Sigmoid colon (tissue), 7 donors: ENCODE measurements at places on chromosomes 1 and 21. TPM values are rescaled to one million over a fixed set of nuclear protein-coding genes. Genes with fewer than 3 reads are reported as not detected.
A peak's percentile ranks its signal among the peaks of the same experiment; 100 is the strongest.

- H3K4me3 ChIP-seq: no peak overlapping the region
- peak; percentile 74 for DNase-seq
- no peaks in the 10 kb centered on the region for H3K27me3 ChIP-seq
- H3K4me1 ChIP-seq: peaks cover 42% of the 10 kb centered on the region
- H3K27ac ChIP-seq: peak overlapping the region; percentile 27
Observed at GRCh38 chr1:64042331-64043100, 160.9 kb upstream of the UBE2U start.

DNA sequence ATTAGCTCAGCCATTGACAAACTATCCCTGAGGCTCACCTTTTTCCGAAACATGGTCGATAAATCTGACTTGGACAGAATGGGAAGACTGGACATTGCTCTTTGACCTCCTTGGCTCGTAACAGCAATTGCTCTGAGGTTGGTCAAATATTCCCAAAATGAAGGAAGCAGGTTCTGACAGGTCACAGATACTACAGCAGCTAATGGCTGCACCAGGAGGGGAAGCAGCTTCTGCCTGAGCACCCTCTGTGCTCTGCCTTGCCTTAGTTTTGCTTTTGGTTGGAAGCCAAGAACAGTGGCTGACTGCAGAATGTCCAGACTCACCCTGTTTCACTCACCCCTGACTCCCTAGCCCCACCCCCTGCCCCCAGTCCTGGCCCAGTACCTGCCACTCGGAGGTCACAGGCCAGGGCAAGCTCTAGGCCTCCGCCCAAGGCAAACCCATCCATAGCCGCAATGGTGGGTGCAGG is 15.4 kb downstream of the ECHDC2 start:
- no peak overlapping the region for H3K4me3 ChIP-seq
- no peaks in the 10 kb centered on the region for H3K27me3 ChIP-seq
- H3K27ac ChIP-seq: no peak overlapping the region
- no peaks in the 10 kb centered on the region for H3K4me1 ChIP-seq

ILDR2 gene
- not detected for polyA plus RNA-seq

PARS2 gene
- 4.9 TPM for polyA plus RNA-seq

DNA sequence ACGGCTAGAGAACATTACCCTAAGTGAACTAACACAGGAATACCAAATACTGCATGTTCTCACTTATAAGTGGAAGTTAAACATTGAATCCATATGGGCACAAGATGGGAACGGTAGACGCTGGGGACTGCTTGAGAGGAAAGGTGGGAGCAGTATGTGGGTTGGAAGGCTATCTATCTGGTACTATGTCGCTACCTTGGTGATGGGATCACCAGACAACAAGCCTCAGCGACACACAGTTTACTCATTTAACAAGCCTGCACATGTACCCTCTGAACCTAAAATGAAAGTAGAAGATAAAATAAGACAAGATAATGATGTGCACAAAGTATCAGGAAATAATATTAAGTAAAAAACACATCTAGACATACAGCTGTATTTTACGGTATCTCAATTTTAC is 819 bp downstream of the PYHIN1 start:
- H3K36me3 ChIP-seq: no peaks in the 10 kb centered on the region
- H3K27ac ChIP-seq: no peak overlapping the region
- H3K4me3 ChIP-seq: no peak overlapping the region
- H3K4me1 ChIP-seq: no peaks in the 10 kb centered on the region
- no peak for DNase-seq

DNA sequence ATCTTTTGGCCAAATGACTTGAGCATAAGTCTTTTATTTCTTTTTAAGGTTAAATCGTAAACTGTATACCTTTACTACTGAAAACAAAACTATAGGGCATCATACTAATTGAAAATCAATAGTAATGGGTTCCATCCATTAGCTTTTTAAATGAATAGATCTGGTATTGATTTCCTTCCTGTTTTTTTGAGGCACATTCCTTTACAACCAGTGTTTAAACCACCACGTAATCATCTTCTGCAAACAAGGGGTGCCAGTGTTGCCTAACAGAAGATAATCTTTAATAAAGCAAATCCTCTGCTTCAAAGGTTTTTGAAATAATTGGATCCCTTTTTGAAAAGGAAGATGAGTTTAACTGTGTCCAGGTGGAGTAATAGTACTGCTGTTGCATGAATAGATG is 48.7 kb upstream of the ANGPTL1 start:
- H3K4me1 ChIP-seq: peaks cover 6% of the 10 kb centered on the region
- no peak overlapping the region for H3K4me3 ChIP-seq
- H3K27me3 ChIP-seq: no peaks in the 10 kb centered on the region
- no peaks in the 10 kb centered on the region for H3K36me3 ChIP-seq

YTHDF2 gene
- 31.2 TPM for polyA plus RNA-seq

FAM43B gene
- polyA plus RNA-seq: 0.29 TPM

LHX8 gene
- polyA plus RNA-seq: not detected

GRCh38 chr1:22139066-22139594 is 3.8 kb downstream of the WNT4 start:
- no peak for DNase-seq
- H3K27me3 ChIP-seq: no peaks in the 10 kb centered on the region
- H3K36me3 ChIP-seq: no peaks in the 10 kb centered on the region
- H3K27ac ChIP-seq: no peak overlapping the region
- H3K4me3 ChIP-seq: no peak overlapping the region
- peaks cover 17% of the 10 kb centered on the region for H3K4me1 ChIP-seq

- peak; percentile 26 for DNase-seq
- H3K27ac ChIP-seq: no peak overlapping the region
- H3K27me3 ChIP-seq: no peaks in the 10 kb centered on the region
Observed at GRCh38 chr1:53644909-53645689, 93.9 kb downstream of the GLIS1 start.

DNA sequence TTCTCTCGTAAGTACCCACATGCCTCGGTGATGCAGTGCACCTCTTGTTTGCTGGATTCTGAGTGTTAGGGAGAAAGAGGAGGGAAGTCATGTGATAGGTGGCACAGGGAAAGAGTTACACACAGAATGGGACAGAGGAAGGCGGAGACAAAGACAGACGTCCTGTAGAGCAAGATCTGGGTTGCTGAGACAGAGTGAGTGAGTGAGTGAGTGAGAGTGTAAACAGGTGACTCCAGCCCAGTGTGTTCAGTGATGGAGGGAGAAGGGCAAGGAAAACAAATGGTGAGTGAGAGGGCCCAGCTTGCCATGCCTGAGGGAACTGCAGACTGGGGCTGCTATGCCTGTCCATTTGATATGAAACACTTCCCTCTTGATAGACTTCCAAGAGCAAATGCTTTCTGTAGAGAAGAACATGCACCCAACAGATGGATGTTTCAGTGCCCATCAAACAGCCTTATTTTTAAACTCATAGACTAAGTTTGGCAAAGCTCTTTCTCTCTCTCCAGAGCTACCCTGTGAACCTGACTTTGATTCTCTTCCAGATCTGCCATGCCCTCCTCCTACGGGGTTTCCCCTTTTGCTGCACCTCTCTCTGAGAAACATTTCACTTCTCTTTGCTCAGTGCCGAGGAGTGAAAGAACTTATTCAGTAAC is 209.9 kb upstream of the COA6 start:
- H3K4me1 ChIP-seq: peaks cover 7% of the 10 kb centered on the region
- H3K27ac ChIP-seq: no peak overlapping the region
- no peaks in the 10 kb centered on the region for H3K36me3 ChIP-seq
- H3K4me3 ChIP-seq: no peak overlapping the region
- no peaks in the 10 kb centered on the region for H3K27me3 ChIP-seq

DNA sequence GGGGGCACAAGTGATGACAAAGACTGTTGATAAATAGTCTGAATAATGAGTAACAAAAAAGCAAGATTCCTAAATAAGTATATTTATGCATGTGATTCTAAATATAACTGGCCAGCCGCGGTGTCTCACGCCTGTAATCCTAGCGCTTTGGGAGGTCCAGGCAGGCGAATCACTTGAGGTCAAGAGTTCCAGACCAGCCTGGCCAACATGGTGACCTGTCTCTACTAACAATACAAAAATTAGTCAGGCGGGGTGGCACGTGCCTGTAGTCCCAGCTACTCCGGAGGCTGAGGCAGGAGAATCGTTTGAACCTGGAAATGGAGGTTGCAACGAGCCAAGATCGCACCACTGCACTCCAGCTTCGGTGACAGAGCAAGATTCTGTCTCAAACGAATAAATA is 161.5 kb downstream of the TOMM20 start:
- H3K4me1 ChIP-seq: peaks cover 63% of the 10 kb centered on the region
- H3K36me3 ChIP-seq: no peaks in the 10 kb centered on the region
- H3K27ac ChIP-seq: no peak overlapping the region
- no peak overlapping the region for H3K4me3 ChIP-seq
- peak; percentile 52 for DNase-seq
- no peaks in the 10 kb centered on the region for H3K27me3 ChIP-seq
